ENCODE measurements at places on chromosomes 2 and 18. TPM values are rescaled to one million over a fixed set of nuclear protein-coding genes. Genes with fewer than 3 reads are reported as not detected.

- no peaks in the 10 kb centered on the region for H3K36me3 ChIP-seq
- H3K4me3 ChIP-seq: no peak overlapping the region
- no peak for DNase-seq
- H3K27ac ChIP-seq: no peak overlapping the region
- no peaks in the 10 kb centered on the region for H3K4me1 ChIP-seq
Observed at GRCh38 chr2:7618031-7618430, 700.8 kb downstream of the RNF144A start.

GRCh38 chr2:95379371-95379831, 23.1 kb upstream of the FAHD2A start:
- H3K4me3 ChIP-seq: no peak overlapping the region
- DNase-seq: no peak
- H3K27ac ChIP-seq: no peak overlapping the region
- H3K27me3 ChIP-seq: no peaks in the 10 kb centered on the region
- peaks cover 3% of the 10 kb centered on the region for H3K4me1 ChIP-seq
- no peaks in the 10 kb centered on the region for H3K36me3 ChIP-seq

DNA sequence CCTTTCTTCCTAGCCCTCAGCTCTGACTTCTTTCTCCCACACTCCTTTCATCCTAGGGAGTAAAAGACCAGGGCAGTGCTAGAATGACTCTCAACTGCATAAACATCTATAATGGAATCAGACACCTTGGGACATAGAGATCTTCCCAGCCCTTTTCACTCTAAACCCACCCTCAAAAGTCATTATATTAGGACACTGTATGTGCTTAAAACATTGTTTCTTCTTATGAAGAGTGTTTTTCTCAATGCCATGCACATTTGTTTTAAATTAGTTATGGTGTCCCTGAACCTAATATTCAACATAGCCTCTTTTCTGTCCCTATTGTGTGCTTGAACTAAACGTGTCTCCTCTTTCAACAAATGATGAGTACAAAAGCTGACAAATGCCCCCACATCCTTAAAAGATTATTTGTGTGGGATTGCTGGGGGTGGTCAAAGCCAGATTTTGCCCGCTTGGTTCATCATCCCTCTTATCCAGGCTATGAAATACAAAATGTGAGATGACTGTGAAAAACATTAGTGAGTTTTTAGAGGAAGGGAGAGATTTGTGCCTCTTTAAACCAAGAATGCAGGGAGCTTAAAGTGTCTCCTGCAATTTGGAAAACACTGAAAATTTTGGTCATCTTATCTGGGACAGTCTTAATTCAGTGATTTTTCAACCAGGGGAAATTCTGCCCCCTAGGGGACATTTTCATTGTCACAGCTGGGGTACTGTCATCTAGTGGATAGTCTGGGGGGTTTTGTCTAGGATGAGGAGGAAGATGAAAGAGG, 29.0 kb downstream of the SERPINB5 start:
- H3K4me1 ChIP-seq: no peaks in the 10 kb centered on the region
- no peak overlapping the region for H3K27ac ChIP-seq
- H3K4me3 ChIP-seq: no peak overlapping the region
- no peaks in the 10 kb centered on the region for H3K36me3 ChIP-seq
- DNase-seq: no peak

DNA sequence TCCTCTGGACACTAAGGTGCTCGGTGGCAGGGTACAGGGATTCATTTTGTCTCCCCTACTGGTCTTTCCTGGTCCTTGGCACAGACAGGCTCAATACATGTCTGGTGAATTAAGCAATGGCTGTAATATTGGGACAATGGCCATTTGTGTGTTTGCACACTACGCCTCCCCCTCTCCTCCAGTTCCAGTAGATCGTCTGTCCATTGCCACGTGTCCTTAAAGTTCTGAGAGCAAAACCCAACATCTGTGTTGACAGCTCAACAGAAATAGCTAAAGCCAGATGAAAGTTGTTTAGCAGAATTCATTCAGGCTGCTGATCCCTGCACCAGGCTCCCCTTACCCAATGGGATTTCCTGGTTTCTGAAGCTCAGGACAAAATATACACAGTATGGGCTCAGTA, 9.0 kb upstream of the FABP1 start:
- H3K27ac ChIP-seq: no peak overlapping the region
- H3K27me3 ChIP-seq: no peaks in the 10 kb centered on the region
- no peaks in the 10 kb centered on the region for H3K4me1 ChIP-seq
- H3K4me3 ChIP-seq: no peak overlapping the region

Gene ATOH8
- total RNA-seq: 19.4 TPM
